Occipital lobe (tissue), 3 donors: ENCODE measurements at places on chromosomes 7 and 10. TPM values are rescaled to one million over a fixed set of nuclear protein-coding genes. Genes with fewer than 3 reads are reported as not detected.

TMEM236 gene
- total RNA-seq: 0.16 TPM

PALD1 gene
- 8.9 TPM for total RNA-seq

EPDR1 gene
- 16.4 TPM for total RNA-seq

NKX6-2 gene
- total RNA-seq: not detected

SIRT1 gene
- total RNA-seq: 43.7 TPM

TMEM229A gene
- total RNA-seq: 1.7 TPM

BPGM gene
- 30.3 TPM for total RNA-seq

AKR1C8 gene
- total RNA-seq: 0.78 TPM

IDI2 gene
- not detected for total RNA-seq

CPA5 gene
- not detected for total RNA-seq

LRRC4 gene
- total RNA-seq: 18.4 TPM

FOXI2 gene
- total RNA-seq: not detected

NANOS1 gene
- total RNA-seq: 4.8 TPM

ADAM8 gene
- 1.7 TPM for total RNA-seq

NEUROD6 gene
- total RNA-seq: 600 TPM

CALML3 gene
- not detected for total RNA-seq

PKD2L1 gene
- total RNA-seq: 0.62 TPM

GNGT1 gene
- not detected for total RNA-seq

ZNF485 gene
- 8.9 TPM for total RNA-seq

MNX1 gene
- total RNA-seq: not detected

FAM3C gene
- total RNA-seq: 117 TPM

IFIT1B gene
- total RNA-seq: 2.0 TPM

FAM185A gene
- 21.2 TPM for total RNA-seq

ACTL6B gene
- 109 TPM for total RNA-seq

KLF14 gene
- total RNA-seq: not detected

RSU1 gene
- total RNA-seq: 29.6 TPM

LRRD1 gene
- 0.78 TPM for total RNA-seq

FAM221A gene
- 16.4 TPM for total RNA-seq

SLC26A4 gene
- 15.3 TPM for total RNA-seq

MSRB2 gene
- 16.8 TPM for total RNA-seq

CPA2 gene
- total RNA-seq: not detected

HOXA4 gene
- total RNA-seq: not detected

LRRC17 gene
- total RNA-seq: 27.0 TPM

ZNF727 gene
- 0.47 TPM for total RNA-seq

CDK1 gene
- total RNA-seq: 21.7 TPM

NRBF2 gene
- total RNA-seq: 15.9 TPM

CCDC3 gene
- total RNA-seq: 12.8 TPM

RBM20 gene
- 2.2 TPM for total RNA-seq

PLCE1 gene
- total RNA-seq: 10.1 TPM

SPDYE3 gene
- not detected for total RNA-seq

C7orf33 gene
- total RNA-seq: not detected

ZNF398 gene
- 25.7 TPM for total RNA-seq

ZNF282 gene
- total RNA-seq: 25.7 TPM

RAPGEF5 gene
- total RNA-seq: 81.4 TPM

TRIM50 gene
- 0.16 TPM for total RNA-seq

VWA2 gene
- 3.6 TPM for total RNA-seq

SLC26A5 gene
- not detected for total RNA-seq

PLEKHA1 gene
- 40.6 TPM for total RNA-seq

HMX2 gene
- not detected for total RNA-seq

HMX3 gene
- total RNA-seq: not detected

MAGI2 gene
- total RNA-seq: 244 TPM
